Stromal cell of bone marrow (primary cell): ENCODE measurements at places on chromosomes 12 and 14.
A peak's percentile ranks its signal among the peaks of the same experiment; 100 is the strongest.

GRCh38 chr14:49134940-49135339, 451.2 kb downstream of the RPS29 start:
- DNase-seq: no peak

GRCh38 chr12:100229036-100229635, 28.5 kb downstream of the ACTR6 start:
- no peak for DNase-seq

GRCh38 chr14:35406506-35407305, 2.2 kb upstream of the NFKBIA start:
- peak; percentile 68 for DNase-seq

DNA sequence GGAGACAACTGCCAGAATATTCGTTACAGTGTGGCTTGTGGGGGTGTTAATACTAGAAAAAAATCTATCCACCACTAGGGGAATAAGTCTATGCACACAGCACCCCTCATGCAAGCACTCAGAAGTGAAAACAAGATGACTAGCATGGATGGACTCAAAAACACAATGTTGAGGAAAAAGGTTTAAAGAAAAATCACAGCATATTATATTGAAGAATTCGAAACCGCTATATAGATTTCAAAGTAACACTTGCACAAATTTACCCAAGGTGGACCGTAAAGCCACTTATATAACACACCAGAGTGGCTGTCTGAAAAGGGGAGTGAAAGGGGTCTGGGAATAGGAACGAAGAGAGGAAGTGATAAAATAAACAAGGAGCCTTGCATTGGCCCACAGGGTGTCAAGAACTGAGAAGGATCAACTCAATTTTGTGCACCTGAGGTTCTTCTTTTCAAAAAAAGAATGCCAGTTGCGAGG, 544 bp downstream of the ABCD4 start:
- DNase-seq: peak; percentile 31

- DNase-seq: no peak
These were observed 162.4 kb downstream of the AKAP6 start for GRCh38 chr14:32491416-32492016.

- DNase-seq: no peak
These were observed 362.1 kb upstream of the STXBP6 start for GRCh38 chr14:25411781-25412757.

- no peak for DNase-seq
These were observed 336.4 kb upstream of the NAV3 start for GRCh38 chr12:77494296-77494695.

DNA sequence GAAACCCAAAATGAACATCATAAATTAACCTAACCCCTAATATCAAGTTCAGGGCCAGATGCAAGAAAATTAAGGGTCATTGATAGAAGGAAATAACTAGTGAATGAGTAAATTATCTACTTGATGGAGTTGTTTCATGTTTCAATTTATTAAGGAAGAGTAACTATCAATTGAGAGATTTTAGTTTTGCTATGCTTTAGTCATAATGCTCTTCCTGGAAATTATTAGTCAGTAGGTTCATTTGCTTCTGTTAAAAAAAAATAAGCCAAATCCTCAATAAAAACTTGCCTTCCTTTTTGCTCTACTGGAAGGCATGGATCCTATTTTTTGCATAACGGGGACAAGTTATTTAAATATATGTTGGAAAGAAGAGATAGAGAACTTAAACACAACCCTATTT, 59.0 kb upstream of the HIF1A start:
- no peak for DNase-seq

GRCh38 chr12:83172441-83172840, 485.7 kb downstream of the TMTC2 start:
- DNase-seq: no peak

DNA sequence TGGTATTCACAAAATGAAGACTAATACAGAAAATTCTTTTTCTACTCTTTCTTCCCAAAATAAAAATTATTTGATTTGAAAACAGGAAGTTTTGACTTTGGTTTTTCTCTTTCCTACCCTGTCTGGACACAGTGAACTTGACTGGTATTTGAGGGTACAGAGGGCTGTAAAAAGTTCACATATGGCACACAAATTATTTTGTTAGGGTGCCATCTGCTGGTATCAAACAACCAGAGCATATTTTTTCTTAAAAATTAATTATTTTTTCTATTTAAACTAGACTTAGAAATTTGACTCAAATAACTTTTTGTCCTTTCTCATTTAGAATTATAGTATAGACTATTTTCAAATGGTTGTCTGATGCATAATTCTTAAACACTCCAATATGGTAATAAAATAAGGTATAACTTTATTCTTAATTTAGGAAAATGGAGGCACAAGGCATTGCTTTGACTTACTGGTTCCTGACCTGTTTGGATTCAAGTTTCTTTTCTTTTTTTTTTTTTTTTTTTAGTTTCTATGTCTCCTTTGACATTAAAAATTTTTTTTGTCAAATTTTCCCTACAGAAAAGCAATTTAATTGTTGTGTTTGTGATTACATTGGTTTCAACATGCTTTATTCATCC, 390.6 kb downstream of the PRKD1 start:
- peak; percentile 15 for DNase-seq

DNA sequence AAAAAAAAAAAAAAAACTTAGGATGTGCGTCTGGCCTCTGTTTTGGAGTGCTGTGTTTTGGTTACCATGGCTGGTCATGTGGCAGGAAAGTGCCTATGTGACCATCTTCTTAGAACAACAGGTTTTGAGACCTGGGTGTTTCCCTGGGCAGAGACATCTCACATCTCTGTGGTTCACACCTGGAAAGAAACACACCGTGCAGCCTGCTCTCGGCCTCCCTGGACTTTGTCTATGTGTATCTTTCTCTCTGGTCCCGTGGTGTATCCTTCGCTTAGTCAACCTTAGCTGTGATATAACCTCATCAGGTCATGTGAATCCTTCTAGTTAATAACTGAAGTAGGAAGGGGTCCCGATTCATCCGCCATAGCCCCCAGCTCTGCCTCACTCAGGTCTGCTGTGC, 22.6 kb downstream of the ACADS start:
- DNase-seq: no peak

GRCh38 chr14:103393070-103393469, 7.9 kb downstream of the MARK3 start:
- DNase-seq: no peak

- no peak for DNase-seq
These were observed 136.4 kb upstream of the LGR5 start for GRCh38 chr12:71303199-71303598.

DNA sequence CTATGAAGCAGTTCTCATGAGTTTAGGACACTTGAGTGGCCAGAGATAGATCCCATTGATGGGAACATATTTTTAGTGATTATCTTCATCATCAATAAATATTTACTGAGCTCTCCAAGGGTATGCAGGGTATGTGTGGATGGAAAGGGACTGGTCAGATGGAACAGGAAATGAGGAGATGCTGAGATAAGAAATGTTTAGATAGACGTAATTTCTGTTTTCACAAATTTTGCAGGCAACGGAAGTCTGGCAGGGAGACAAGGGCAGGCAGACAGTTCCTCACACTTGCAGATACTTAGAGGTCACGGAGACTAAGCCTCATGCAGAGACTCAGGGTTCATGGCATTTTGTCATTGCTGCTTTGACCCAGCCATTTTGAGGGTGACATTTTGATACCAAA, 24.3 kb downstream of the BCL2L14 start:
- DNase-seq: no peak

- DNase-seq: no peak
These were observed 33.1 kb downstream of the IRF2BPL start for GRCh38 chr14:76995279-76996035.

DNA sequence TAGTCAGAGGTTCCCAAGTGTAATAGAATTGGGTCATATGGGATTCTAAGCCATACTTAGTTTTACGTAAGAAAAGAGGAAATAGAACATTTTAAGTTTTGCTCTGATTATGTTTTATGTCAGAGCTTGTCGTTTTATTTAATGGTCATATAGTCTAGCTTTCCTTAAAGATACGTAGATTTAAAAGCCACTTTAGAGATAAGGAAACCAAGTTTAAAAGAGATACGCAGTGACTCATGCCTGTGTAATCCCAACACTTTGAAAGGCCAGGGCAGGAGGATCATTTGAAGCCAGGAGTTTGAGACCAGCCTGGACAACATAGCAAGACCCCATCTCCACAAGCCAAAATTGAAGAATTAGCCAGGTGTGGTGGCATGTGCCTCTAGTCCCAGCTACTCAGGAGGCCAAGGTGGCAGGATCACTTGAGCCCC, 19.5 kb downstream of the MAPK1IP1L start:
- DNase-seq: no peak

DNA sequence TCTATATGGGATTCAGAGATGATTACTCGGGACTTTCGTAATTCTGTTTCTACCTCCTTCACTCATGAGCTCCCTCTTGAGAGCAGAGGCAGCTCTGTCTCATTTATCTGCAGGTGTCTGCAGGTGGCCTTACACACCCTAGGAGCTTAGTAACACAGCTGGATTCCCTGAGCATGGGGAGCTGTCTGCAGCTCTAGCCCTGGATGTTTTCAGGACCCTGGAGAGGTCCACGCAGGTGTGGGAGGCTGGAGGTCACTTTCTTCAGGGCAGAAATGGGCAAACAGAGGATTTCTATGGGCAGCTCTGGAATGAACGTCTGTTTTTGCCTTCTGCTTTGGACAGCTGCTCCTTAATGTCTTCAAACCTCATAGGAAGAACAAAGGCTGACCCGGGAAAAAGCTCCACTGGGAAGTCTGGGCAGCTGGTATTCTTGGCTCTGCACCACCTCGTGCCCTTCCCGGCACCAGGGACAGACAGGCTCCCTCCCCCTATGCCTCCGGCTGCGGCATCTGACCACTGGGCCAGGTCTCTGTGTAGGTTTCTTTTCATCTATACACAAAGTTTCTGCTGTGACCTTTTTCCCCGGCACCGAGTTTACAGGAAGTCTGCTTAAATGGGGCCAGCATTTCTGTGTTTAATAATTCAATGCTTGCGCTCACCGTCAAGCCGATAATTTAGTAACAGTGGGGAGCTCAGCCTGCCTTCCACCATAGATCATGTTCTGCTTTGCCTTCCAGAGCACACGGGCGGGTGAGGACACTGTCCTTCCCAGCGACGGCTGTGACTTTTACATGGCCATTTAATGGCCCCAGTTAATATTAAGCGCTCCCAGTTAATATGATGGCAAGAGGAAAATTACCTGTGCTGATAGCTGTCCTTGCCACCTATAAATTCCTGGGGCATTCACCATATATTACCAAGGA, 320.2 kb upstream of the SFSWAP start:
- DNase-seq: no peak

DNA sequence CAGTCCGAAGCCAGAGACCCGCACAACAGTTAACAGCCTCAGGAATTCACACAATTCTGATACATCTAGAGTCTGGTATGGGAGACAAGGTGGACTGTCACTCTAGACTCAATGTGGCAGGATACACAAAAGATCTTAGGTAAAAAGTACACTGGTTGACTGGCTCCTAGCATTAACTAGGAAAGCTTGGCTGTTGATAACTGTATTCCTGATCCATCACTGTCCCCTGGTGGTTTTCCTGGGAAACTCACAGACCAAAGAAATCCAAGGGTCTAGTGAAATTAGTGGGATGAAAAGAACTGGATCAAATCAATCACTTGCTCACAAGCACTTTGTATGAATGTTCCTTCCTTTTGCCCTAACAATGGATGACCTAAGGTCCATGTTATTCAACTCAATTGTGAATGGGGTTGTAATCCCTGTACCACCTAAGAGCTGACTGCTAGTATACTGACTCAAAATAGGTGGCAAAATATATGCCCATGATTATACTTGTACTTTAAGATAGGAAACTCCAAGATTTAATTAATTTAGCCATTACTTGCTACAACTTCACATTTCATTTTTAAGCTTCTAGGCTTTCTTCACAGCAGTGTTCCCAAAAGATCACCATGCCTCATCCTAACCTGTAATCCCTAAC, 14.0 kb downstream of the NPC2 start:
- no peak for DNase-seq

- DNase-seq: peak; percentile 28
These were observed 191.3 kb upstream of the AMIGO2 start for GRCh38 chr12:47270782-47271664.

DNA sequence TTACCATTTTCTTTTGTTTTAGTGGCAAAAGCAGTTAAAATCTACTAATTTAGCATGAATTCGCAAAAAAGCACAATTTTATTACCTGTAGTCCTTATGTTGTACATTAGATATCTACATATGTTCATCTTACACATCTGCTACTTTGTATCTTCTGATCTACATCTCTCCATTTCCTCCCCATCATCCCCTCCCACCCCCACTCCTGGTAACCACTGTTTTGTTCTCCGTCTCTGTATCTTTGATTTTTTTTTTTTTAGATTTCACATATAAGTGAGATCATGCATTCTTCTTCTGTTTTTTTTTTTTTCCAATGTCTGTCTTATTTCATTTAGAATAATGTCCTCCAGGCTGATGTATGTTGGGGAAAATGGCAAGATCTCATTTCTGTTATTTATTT, 922.7 kb downstream of the VRK1 start:
- DNase-seq: no peak

DNA sequence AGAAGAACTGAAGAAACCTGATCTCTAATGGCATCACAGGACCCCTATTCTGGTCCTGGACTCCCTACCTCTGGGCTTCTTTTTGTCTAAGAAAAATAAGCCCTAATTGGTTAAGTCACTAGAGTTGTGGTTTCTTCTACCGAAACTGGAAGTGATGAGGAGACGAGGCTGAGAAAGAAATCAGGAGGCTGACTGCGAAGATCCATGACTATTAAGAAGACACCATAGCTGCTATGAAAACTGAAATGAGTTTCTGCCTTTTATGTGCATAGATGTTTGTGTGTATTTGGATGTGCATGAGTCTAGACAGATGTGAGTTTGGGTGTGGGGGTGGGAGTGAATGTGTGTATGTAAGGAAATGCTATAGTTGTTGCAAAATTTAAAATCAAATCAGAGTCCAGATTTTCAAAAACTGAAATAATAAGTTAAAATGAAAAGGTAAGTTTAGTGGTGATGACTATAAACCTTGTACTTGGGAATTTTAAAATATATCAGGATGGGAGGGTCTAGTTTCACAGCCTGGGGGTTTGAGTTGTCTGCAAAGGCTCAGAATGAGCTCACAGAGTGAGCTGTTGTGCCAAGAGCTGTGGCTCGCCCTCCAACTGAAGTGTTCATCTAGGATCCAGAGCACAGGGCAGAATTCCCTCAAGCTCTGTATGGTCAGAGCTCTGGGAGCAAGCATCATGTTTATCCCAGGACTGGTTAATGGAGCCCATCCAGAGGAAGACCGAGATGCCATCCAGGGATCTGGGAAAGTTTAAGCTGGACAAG, 94.9 kb downstream of the VCPKMT start:
- no peak for DNase-seq

DNA sequence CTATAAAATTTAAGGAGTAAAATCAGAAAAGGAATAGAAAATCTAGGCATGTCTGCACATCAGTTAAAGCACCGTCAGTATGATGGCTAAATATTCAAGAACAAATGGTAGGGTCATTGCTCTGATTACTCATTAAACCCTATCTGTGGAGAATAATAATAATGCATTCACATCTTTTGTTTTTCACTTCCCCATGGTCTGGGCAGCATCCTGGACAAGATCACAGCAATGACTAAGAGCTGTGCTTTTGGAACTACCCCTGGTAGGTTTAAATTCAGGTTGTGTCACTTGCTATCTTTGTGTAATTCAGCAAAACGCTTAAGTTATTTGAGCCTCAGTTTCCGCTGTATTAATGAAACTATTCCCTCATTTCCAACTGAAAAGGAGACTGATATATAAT, 33.1 kb downstream of the C12orf42 start:
- no peak for DNase-seq
